ENCODE measurements at places on chromosomes 7 and 10. TPM values are rescaled to one million over a fixed set of nuclear protein-coding genes. Genes with fewer than 3 reads are reported as not detected.

- H3K4me3 ChIP-seq, result no peak overlapping the region
- no peak overlapping the region for H3K27ac ChIP-seq
- DNase-seq, result no peak
- no peaks in the 10 kb centered on the region for H3K27me3 ChIP-seq
- H3K4me1 ChIP-seq, result no peaks in the 10 kb centered on the region
These were observed 13.2 kb downstream of the TMEM243 start for GRCh38 chr7:87206361-87206760.

Gene MMRN2
- total RNA-seq, result 42.3 TPM

Gene OPALIN
- not detected for total RNA-seq

DNA sequence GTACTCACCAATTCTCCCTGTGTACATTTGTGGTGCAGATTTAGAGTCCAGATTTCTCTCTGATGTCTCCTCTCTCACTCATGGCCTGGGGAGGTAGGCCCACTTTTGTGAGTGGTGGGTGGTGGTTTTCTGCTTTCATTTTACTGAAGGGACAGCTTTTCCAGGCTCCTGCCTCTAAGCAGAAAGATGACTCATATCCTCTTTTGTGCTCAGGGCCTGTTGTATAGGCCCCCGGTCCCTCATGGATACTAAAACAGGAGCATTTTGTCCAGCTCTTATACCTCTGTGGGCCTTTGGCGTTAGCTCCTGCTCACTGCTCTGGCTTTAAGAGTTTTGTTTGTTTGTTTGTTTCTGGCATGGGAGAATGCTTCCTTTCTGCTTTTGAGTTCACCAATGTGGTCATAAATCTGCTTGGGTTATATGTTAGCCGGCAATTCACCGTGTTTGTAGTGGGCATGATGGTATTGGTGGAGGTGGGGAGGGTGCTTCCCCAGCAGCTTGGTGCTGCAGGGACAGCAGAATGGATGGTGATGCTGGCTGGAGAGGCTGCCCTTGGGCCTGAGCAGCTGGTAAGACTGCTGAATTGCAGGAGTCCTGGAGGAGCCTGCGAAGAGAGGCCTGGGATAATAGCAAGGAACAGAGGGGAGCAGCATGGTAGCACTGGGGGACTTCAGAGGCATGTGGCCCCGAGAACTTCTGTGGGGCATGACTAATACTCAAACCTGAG, 468.7 kb downstream of the RPS24 start:
- no peaks in the 10 kb centered on the region for H3K4me1 ChIP-seq
- no peak overlapping the region for H3K27ac ChIP-seq
- no peaks in the 10 kb centered on the region for H3K36me3 ChIP-seq
- H3K4me3 ChIP-seq, result no peak overlapping the region
- no peaks in the 10 kb centered on the region for H3K27me3 ChIP-seq
- no peak for DNase-seq

Gene SLC26A5
- 1.1 TPM for total RNA-seq

Data from lung (tissue), 17 donors.